ENCODE measurements at places on chromosomes 7 and 10.

GRCh38 chr7:129006636-129007414 is 48.1 kb downstream of the TNPO3 start:
- no peak for DNase-seq

- no peak for DNase-seq
These were observed 89.7 kb downstream of the PTPRE start for GRCh38 chr10:127996586-127996985.

- DNase-seq = no peak
These were observed 207.7 kb upstream of the TEX47 start for GRCh38 chr7:89002981-89003956.

DNA sequence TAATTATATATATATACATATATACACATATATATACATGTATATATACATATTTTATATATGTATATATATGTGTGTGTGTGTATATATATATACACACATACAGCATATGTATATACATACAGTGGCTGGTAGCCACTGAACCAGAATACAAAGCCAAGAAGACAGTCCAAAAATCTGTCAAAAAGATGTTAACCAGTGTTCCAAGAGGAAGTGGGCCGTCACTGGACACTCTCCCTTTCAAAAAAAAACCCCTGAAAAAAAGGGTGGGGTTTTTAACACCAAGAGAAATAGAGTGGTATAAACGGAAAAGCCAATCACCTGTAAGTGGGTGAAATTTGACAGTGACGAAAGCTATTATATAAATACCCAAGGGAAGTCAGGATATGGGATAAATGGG is 31.1 kb upstream of the C1GALT1 start:
- DNase-seq = no peak

DNA sequence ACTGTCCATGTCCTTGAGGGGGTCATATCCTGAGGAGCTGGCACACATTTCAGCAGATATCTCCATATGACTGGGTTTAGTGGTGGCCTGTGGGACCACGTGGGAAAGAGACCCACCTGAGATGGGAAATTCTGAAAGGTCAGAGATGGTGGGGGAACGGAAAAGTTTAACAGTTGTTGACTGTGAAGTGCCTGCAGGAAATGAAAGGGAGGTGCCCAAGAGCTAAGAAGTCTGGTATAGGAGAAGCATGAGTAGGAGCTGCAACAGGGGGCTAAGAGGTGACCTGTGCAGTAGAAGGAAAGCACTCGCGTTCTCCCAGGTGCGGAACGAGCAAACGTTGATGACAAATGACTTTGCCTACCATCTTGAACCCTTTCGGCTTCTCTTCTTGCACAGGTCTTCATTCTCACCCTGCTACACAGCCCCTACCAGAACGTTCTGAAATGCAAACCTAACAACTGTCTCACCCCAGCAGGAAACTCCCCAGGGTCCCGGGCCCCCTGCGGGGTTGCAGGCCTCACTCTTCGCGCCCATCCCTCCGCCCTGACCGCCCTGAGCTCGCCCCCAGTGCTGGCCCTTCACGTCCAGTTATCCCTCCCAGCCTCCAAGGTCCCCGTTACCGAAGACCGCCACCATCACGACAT is 9.8 kb upstream of the FXYD4 start:
- peak; percentile 25 for DNase-seq

DNA sequence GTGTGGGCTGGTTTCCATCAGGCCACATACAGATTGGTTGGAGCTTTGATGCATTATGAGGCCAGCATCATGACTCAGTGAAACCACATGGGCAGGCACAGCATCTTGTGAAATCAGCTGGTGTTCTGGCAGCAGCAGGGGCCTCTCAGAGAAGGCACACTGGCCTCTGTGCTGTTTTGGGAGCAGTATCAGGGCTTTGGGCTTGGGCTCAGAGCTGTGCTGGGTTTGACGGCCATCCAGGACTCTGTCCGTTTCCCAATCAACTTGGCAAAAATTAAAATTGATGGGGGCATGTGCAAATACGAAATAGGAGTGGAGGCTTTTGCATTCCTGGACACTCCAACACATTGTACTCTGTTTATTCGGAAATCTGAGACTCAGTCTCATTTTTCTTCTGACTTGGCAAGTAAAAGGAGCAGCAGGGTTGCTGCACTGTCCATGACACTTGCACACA is 190.9 kb downstream of the BMPER start:
- no peak for DNase-seq

- DNase-seq = no peak
These were observed 182.4 kb upstream of the FRMD4A start for GRCh38 chr10:14513123-14513522.

DNA sequence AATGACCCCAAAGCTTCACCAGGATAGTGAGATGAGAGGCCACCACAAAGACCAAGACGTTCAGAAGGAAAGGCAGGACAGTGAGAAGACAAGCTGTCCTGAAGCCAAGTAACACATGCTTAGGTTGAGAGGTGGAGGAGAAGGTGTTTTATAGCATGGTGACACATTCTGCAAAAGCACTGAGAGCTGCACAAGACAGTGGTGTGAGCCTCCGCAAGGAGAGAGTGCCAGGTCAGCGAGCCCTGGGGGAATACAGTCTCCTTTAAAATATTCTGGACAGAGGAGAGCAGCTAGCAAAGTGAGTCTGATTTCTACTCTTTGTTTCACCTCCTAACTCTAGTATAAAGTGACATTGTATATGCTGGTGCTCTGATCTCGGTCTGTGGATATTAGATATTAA is 68.0 kb upstream of the VKORC1L1 start:
- no peak for DNase-seq

GRCh38 chr10:80539421-80540031 is 1.8 kb downstream of the SH2D4B start:
- no peak for DNase-seq

- DNase-seq = no peak
These were observed 10.9 kb downstream of the PPA1 start for GRCh38 chr10:70222340-70222794.

- no peak for DNase-seq
These were observed 6.1 kb downstream of the NAMPT start for GRCh38 chr7:106278695-106279094.

- DNase-seq = no peak
These were observed 279.3 kb upstream of the SHH start for GRCh38 chr7:156091519-156092080.

DNA sequence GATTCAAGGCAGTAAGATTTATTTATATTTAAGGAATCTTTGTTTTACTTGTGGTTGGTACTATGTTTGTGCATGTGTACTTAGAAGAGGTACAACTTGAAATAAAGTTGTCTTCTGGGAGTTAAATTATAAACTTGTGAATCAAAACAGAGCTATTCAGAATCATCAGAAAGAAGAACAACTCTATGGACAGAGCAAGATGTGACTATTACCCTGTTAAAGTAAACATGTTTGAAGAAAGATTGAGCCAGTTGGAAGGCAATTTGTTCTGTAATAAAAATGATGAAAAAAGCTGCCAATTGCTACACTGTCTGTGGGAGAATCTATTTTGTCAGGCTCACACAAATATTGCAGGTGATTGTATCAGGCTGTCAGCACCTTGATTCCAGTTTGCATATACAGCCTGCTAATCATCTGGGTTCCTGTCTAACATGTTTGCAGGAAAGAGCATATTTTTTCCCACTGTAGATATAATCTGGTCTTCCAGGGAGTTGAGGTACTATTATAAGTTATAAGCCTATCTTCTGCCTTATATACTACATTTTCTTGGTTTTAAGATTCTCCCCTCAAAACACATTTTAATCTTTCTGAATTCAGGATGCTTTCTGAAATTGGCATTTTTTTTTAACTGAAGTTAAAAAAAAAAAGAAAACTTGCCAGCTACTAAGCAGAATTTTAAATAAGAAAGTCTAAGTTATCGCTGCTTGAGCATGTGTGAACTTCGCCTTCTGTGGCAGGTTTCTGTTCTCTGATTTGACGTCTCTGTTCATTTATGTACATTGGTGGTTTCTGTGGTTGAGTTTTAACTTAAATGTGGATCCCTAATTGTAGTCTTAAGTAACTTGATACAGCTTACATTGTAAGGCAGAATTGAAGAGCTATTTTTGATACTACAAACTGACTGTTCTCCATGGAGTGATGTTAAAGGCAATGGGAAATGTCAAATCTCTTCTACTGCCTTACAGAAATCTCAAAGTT is 46.0 kb downstream of the ZNRF2 start:
- DNase-seq = no peak

DNA sequence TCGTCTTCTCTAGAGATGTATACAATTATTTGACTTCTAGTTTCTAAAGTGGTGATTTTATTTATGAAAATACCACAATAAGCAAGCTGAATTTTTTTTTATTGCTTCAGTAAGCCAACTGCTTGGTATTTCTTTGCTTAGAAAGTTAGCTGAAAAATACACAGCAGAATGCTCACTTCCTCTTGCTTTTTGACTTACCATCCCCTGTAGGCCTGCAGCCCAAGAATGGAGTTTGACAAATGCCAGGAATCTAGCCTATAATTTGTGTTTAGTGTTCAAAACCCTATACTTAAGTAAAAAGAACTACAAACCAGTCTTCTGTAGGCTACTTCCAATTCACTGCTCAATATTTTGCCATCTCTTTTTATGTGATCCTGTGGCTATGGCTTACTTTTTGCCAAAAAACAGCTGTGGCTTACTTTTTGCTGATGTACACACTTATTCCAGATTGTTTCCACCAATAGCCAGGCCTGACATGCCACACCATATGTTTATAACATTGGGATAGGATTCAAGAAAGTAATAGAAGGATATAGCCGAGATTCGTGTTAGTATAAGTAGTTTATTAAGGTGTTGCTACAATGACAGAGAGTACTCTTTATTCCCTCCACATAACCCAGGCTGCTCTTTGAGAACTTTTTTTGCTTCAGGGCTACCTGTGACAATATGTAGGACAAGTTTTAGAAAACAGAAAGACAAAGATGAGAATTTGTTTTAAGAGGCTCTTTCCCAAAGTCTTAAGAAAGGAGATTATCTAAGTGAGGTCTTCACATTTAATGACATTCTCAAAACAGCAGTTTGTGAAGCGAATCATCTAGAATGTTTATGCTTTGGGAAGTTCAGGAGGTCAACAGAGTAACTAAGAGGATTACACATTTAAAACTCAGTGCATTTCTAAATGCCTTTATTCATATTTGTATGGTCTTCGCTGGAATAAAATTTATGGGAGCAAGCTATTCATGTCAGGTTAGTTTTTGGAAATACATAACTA is 263.9 kb upstream of the FZD1 start:
- DNase-seq = no peak

GRCh38 chr7:108073305-108074070 is 56.7 kb downstream of the LAMB4 start:
- no peak for DNase-seq

DNA sequence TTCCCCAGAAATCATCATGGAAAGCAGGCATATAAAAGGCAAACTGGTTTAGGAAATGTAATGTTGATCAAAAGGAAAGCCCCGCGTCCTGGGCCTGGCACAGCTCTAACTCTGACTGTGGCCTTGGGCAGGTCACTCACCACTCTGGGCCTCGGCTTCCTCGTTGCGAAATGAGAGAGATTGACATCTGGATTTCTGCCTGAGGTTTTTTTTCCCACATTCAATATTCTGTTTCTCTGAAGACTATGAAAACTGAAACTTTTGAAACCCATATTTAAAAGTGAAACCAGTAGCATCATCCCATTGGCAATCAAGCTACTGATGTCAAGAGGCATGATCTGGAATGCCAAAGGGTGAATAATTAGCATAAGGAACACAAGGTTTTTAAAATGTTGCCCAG is 369.7 kb upstream of the NPVF start:
- no peak for DNase-seq

- DNase-seq = no peak
These were observed 7.2 kb upstream of the NRP1 start for GRCh38 chr10:33341637-33342036.

DNA sequence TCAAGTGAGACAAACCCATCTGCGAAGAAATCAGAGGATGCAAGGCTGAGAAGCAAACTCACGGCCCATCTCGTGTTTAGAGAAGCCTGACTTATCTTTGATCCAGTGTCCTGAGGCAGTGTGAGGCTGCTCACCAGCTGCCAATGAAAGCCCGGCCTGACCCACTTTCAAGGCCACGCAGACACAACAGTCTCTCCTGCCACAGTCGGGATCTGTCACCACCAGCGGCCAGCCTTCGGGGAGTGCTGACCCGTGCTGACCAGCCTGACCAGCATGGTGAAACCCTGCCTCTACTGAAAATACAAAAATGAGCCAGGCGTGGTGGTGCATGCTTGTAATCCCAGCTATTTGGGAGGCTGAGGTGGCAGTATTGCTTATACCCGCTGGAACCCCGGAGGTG is 7.4 kb upstream of the DNAJB6 start:
- DNase-seq = no peak

DNA sequence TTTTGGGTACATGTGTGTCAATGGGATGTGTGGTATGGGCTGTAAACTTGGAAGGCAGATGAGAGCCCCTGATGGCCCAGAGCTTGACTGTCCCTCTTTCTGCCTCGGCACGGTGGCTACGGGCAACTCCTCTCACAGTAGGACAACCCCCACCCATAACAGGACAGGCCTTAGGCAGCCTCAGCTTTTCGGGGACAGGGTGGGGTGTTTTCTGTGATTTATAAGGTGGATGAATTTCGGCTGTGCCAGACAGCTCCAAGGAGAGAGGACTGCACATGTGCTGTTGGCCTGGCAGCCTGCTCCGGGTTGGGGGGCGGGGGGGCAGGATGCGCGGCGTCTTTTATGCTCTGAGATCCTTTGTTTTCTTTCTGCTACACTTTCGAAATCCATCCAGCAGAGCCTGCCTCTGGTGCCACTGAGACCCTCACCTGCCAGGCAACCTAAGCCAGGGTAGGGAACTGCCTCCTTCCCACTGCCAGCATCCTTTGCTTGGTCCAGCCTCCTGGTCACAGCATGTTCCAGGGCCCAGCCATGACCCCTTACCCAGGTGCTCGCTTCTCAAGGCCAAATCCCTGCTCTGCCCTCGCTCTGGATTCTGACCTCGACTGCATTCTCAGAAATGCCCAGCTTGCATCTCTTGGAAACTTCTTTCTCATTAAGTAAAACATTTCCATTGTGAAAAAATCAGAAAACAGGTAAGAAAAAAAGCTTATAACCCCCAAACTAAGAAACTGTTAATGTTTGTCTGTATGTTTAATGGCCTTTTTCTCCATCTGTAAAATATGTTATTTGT is 15.4 kb upstream of the BTBD16 start:
- DNase-seq = no peak

- peak; percentile 4 for DNase-seq
These were observed 139.8 kb upstream of the AOAH start for GRCh38 chr7:36863901-36864701.

DNA sequence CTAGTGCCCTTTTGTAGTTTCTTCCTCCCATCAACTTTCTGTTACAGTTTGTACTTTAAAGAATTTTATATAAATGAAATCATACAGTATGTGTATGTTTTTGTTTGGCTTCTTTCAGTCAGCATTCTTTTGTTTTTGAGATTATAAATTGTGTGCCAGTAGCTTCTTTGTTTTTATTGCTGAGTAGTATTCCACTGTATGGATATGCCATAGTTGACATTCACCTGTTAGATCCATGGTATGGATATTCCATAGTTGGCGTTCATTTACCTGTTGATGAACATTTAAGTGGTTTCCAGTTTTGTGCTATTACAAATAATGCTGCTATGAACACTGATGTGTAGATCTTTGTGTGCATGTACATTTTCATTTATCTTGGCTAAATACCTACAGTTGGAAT is 70.8 kb upstream of the SYPL1 start:
- DNase-seq = no peak

- no peak for DNase-seq
These were observed at the start of gene TUBAL3 for GRCh38 chr10:5404208-5405041. TUBAL3 (minus strand) TSS chr10:5404828; CDS start chr10:5404792, 36 bp downstream.

All from stimulated activated CD4-positive, alpha-beta T cell treated with anti-CD3 and anti-CD28 coated beads, Interleukin-1b, Interleukin-23, amount 100 ng/mL, for 48 hours (primary cell).